ENCODE measurements at places on chromosomes 2 and 18. TPM values are rescaled to one million over a fixed set of nuclear protein-coding genes. Genes with fewer than 3 reads are reported as not detected.

Gene SH2D6
- total RNA-seq: 0.70 TPM

Gene SERPINB13
- total RNA-seq: not detected

Gene ARHGAP28
- not detected for total RNA-seq

Gene NT5DC4
- total RNA-seq: not detected

Gene D2HGDH
- 28.7 TPM for total RNA-seq

Gene CENPA
- total RNA-seq: 16.6 TPM

Gene VWC2L
- not detected for total RNA-seq

Gene WNT10A
- total RNA-seq: 0.18 TPM

Gene CCBE1
- 0.02 TPM for total RNA-seq

Gene HAAO
- total RNA-seq: 0.86 TPM

Gene NYAP2
- total RNA-seq: not detected

Gene MTHFD2
- 457 TPM for total RNA-seq

Gene PDCL3
- total RNA-seq: 45.5 TPM

Gene NR4A2
- total RNA-seq: 21.9 TPM

Gene CYP1B1
- 12.7 TPM for total RNA-seq

Gene SCN1A
- total RNA-seq: not detected

Gene OLA1
- 132 TPM for total RNA-seq

GRCh38 chr2:173989160-173989883, 24.1 kb upstream of the SP3 start:
- no peak for DNase-seq
- no peak overlapping the region for H3K27ac ChIP-seq
- H3K27me3 ChIP-seq: peaks cover 14% of the 10 kb centered on the region
- no peaks in the 10 kb centered on the region for H3K36me3 ChIP-seq

GRCh38 chr2:177229442-177230242, 17.0 kb downstream of the HNRNPA3 start:
- H3K27ac ChIP-seq: peak overlapping the region; percentile 74
- no peaks in the 10 kb centered on the region for H3K27me3 ChIP-seq
- no peak overlapping the region for H3K4me3 ChIP-seq
- peaks cover 45% of the 10 kb centered on the region for H3K4me1 ChIP-seq
- DNase-seq: no peak

- no peak overlapping the region for H3K27ac ChIP-seq
- H3K36me3 ChIP-seq: peaks cover 59% of the 10 kb centered on the region
- no peak for DNase-seq
- H3K27me3 ChIP-seq: no peaks in the 10 kb centered on the region
- peaks cover 5% of the 10 kb centered on the region for H3K4me1 ChIP-seq
- H3K4me3 ChIP-seq: no peak overlapping the region
Observed at GRCh38 chr2:86062043-86062442, 43.6 kb downstream of the POLR1A start.

GRCh38 chr18:77811503-77811902, 561.9 kb downstream of the GALR1 start:
- DNase-seq: no peak
- H3K4me3 ChIP-seq: no peak overlapping the region
- H3K4me1 ChIP-seq: no peaks in the 10 kb centered on the region
- no peak overlapping the region for H3K27ac ChIP-seq
- no peaks in the 10 kb centered on the region for H3K27me3 ChIP-seq

DNA sequence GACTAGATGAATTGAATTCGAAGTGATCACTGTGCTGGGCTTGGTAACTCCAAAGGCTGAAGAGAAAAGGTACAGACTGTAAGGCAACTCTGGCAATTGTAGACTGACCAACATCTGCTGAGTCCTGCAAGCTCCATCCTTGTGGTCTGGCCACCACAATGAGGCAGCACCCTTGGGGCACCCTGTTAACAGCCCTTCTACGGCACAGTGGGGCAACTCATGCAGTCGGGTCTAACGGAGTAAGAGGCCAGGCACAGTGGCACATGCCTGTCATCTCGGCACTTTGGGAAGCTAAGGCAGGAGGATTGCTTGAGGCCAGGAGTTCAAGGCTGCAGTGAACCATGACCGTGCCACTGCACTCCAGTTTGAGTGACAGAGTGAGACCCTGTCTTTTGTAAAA, 126.8 kb downstream of the ZAP70 start:
- H3K36me3 ChIP-seq: peaks cover 23% of the 10 kb centered on the region
- H3K27me3 ChIP-seq: no peaks in the 10 kb centered on the region
- no peak overlapping the region for H3K4me3 ChIP-seq

- H3K4me1 ChIP-seq: no peaks in the 10 kb centered on the region
- no peak for DNase-seq
- H3K4me3 ChIP-seq: no peak overlapping the region
- H3K27ac ChIP-seq: no peak overlapping the region
Observed at GRCh38 chr2:52474091-52474490, 1293.5 kb upstream of the CHAC2 start.

GRCh38 chr18:3610813-3611212, 160.8 kb downstream of the TGIF1 start:
- no peak overlapping the region for H3K4me3 ChIP-seq
- DNase-seq: no peak
- H3K27ac ChIP-seq: no peak overlapping the region
- H3K27me3 ChIP-seq: no peaks in the 10 kb centered on the region

DNA sequence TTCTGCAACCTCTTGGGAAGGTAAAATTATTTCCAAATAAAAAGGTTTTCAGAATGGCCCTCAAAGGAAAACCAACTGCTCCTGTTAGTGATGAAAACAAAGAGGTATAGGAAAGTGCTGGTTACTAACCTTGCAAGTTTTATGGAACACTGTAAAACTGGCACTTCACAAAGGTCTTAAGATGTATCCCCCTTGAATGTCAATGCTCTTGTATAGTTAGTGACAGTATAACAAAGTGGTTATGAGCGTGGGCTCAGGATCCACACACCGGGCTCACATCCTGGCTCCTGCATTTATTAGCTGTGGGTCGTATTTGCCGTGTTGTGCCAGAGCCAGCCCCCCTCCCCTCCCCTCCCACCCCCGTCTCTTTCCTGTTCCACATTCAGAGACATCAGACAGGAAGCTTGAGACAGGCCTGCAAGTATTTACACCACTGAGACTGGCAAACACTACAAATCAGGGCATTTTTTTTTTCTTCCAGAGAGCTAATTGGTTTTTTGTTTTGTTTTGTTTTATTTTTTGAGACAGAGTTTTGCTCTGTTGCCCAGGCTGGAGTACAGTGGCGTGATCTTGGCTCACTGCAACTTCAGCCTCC, 9.2 kb upstream of the DNPEP start:
- H3K4me3 ChIP-seq: no peak overlapping the region
- no peak overlapping the region for H3K27ac ChIP-seq
- no peak for DNase-seq
- H3K36me3 ChIP-seq: no peaks in the 10 kb centered on the region

- no peak overlapping the region for H3K4me3 ChIP-seq
- H3K27ac ChIP-seq: no peak overlapping the region
- H3K27me3 ChIP-seq: no peaks in the 10 kb centered on the region
Observed at GRCh38 chr2:38658613-38659012, 7.3 kb upstream of the GALM start.

- no peak overlapping the region for H3K4me3 ChIP-seq
- H3K27ac ChIP-seq: no peak overlapping the region
- peaks cover 9% of the 10 kb centered on the region for H3K27me3 ChIP-seq
- no peak for DNase-seq
- no peaks in the 10 kb centered on the region for H3K36me3 ChIP-seq
- no peaks in the 10 kb centered on the region for H3K4me1 ChIP-seq
Observed at GRCh38 chr2:205574001-205574400, 108.3 kb upstream of the NRP2 start.

- no peak overlapping the region for H3K27ac ChIP-seq
- no peaks in the 10 kb centered on the region for H3K36me3 ChIP-seq
- no peak for DNase-seq
- no peak overlapping the region for H3K4me3 ChIP-seq
- H3K27me3 ChIP-seq: peaks cover 3% of the 10 kb centered on the region
- H3K4me1 ChIP-seq: no peaks in the 10 kb centered on the region
Observed at GRCh38 chr2:121710470-121711170, 26.1 kb downstream of the NIFK start.

DNA sequence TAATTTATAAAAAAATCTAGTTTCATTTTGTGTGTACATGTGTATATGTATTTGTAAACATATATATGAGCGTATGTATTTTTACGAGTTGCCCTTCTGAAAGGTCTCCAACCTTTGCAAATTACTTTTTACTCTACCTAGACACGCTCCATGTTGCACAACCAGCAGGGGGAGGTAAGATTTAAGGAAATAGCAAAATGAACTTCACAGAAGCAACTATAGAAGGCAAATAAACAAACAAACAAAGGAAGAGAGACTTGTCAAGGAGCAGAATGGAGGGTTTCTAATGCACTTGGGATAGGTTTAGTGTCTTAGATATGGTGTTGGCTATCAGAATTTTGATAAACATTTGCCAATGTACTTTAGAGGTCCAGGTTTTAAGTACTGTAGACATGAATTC, 820.5 kb upstream of the POU3F3 start:
- H3K27ac ChIP-seq: no peak overlapping the region
- H3K4me1 ChIP-seq: no peaks in the 10 kb centered on the region
- H3K36me3 ChIP-seq: no peaks in the 10 kb centered on the region
- no peak overlapping the region for H3K4me3 ChIP-seq

DNA sequence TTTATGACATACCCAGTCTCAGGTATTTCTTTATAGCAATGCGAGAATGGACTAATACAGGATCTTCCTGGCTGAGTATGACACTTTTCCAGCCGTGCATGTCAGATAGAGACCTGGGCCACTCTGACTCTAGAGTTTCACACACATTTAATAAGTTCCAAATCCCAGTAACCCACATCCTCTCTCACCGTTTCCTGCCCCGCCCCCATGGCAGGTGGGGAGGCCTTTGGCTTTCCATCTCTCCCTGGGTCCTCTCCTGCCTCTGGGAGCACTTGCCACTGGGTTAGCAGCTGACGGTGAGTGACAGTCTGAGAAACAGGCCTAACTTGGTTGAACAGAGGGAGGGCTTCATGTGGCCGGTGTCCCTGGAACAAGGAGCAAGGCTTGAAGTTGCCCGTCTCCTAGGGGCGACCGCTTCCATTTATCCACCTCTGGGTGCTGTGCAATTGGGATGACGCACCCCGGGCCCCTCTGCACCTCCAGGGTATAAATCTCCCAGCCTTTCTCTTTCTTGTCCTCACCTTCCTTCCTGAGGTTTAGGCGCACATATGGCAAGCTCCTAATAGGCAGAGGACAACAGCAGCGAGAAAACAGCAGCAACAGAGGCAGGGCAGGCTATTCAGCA, 152.7 kb upstream of the HDAC4 start:
- no peak overlapping the region for H3K4me3 ChIP-seq
- no peak for DNase-seq
- H3K36me3 ChIP-seq: no peaks in the 10 kb centered on the region
- H3K27ac ChIP-seq: no peak overlapping the region
- H3K27me3 ChIP-seq: peaks cover 28% of the 10 kb centered on the region
- H3K4me1 ChIP-seq: peaks cover 20% of the 10 kb centered on the region

DNA sequence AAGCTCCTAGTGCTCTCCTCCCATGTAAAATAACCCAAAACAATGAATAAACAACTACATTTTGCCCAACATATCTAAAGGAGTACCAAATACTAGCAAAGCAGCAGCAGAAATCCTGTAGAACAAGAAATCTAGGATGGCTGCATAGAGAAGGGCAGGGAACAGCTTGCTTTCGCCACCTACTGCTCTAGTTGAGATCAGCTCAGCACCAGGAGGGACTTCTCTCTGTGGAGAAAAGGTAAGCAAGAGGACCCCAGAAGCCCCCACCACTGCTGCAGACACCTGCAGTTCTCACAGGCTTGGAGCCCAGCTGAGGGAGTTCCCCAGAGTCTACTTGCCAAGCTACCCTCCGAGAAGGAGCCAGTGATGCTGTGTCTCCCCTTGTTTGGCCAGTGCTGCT, 243.0 kb upstream of the CHST9 start:
- H3K4me1 ChIP-seq: no peaks in the 10 kb centered on the region
- H3K27ac ChIP-seq: no peak overlapping the region
- no peaks in the 10 kb centered on the region for H3K27me3 ChIP-seq
- no peaks in the 10 kb centered on the region for H3K36me3 ChIP-seq
- H3K4me3 ChIP-seq: no peak overlapping the region

DNA sequence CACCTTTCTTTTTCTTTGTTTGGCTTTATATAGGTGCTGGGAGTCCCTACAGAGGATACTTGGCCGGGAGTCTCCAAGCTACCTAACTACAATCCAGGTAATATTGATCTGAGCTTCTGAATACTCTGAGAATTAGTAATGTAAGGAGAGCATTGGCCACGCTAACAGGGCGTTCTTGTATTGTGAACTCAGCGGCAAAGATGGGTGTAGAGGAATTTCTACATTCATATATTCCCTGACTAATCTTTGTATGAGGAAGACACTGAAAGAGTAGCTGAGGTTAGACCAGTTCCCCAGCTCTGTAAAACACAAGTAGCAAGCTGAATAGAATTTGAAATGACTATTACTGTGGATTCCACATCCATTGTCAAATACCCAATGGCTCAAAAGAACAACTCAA, 48.5 kb downstream of the CDK15 start:
- peaks cover 13% of the 10 kb centered on the region for H3K4me1 ChIP-seq
- no peak overlapping the region for H3K4me3 ChIP-seq
- H3K36me3 ChIP-seq: no peaks in the 10 kb centered on the region
- DNase-seq: no peak
- H3K27ac ChIP-seq: no peak overlapping the region
- peaks cover 26% of the 10 kb centered on the region for H3K27me3 ChIP-seq

- no peak for DNase-seq
- H3K36me3 ChIP-seq: no peaks in the 10 kb centered on the region
- H3K4me1 ChIP-seq: no peaks in the 10 kb centered on the region
Observed at GRCh38 chr2:240353944-240354343, 81.5 kb upstream of the GPC1 start.

- H3K4me3 ChIP-seq: no peak overlapping the region
- no peaks in the 10 kb centered on the region for H3K36me3 ChIP-seq
- no peak for DNase-seq
- no peak overlapping the region for H3K27ac ChIP-seq
Observed at GRCh38 chr2:167492486-167492885, 604.2 kb downstream of the XIRP2 start.

DNA sequence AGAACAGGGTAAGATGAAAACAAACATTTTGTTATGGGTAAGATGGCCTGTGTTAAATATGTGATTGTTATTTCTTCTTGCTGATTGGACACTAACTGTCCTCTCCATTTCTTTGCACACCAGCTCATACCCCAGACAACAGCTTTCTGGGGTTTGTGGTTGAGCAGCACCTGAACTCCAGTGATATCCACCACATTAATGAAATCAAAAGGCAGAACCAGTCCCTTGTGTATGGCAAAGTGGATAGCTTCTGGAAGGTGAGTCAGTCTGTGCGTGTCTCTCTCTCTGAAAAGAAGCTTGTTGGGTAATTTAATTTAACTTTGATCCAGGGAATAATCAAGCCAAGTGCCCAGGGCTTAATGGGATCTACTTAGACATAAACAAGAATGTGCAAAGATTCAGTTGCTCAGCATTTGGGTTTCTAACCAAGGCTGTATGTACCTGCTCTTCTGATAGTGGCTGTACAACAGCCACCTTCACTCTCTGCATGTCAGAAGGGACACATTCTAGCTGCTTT, 108.3 kb downstream of the MGAT5 start:
- H3K27me3 ChIP-seq: no peaks in the 10 kb centered on the region
- H3K36me3 ChIP-seq: peaks cover 10% of the 10 kb centered on the region
- H3K4me1 ChIP-seq: no peaks in the 10 kb centered on the region
- H3K27ac ChIP-seq: no peak overlapping the region
- H3K4me3 ChIP-seq: no peak overlapping the region

- H3K27me3 ChIP-seq: no peaks in the 10 kb centered on the region
- DNase-seq: no peak
- H3K4me1 ChIP-seq: peaks cover 8% of the 10 kb centered on the region
- no peaks in the 10 kb centered on the region for H3K36me3 ChIP-seq
- H3K27ac ChIP-seq: no peak overlapping the region
Observed at GRCh38 chr2:29056452-29056851, 17.9 kb downstream of the PCARE start.
